ENCODE measurements at places on chromosomes 5 and 9.

DNA sequence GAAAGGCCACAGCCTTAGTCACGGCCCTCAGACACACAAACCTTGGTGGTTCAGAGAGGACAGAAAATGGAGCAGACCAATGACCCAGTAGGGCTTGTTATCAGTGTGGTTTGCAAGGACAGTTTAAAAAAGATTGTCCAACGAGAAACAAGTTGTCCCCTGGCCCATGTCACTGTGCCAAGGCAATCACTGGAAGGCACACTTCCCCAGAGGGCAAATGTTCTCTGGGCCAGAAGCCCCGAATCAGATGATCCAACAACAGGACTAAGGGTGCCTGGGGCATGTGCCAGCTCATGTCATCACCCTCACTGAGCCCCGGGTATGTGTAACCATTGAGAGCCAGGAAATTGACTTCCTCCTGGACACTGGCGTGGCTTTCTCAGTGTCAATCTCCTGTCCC lies 950.1 kb upstream of the CTNND2 start:
- no peak for DNase-seq

DNA sequence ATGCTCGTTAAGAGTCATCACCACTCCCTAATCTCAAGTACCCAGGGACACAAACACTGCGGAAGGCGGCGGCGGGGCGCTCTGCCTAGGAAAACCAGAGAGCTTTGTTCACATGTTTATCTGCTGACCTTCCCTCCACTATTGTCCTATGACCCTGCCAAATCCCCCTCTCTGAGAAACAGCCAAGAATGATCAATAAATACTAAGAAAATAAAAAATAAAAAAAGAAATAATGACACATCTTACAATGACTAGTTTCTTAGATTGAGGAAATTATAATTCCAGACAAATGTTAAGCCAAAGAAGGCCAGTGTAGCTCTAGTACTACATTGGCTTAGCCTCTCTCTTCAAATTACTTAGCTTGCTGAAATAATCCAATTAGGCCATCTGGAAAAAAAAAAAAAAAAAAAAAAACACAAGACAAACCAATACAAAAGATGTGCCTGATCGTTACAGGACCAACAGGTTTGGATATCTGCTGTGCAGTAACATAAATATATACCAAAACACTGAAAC lies 58.0 kb downstream of the ANXA2R start:
- no peak for DNase-seq

DNA sequence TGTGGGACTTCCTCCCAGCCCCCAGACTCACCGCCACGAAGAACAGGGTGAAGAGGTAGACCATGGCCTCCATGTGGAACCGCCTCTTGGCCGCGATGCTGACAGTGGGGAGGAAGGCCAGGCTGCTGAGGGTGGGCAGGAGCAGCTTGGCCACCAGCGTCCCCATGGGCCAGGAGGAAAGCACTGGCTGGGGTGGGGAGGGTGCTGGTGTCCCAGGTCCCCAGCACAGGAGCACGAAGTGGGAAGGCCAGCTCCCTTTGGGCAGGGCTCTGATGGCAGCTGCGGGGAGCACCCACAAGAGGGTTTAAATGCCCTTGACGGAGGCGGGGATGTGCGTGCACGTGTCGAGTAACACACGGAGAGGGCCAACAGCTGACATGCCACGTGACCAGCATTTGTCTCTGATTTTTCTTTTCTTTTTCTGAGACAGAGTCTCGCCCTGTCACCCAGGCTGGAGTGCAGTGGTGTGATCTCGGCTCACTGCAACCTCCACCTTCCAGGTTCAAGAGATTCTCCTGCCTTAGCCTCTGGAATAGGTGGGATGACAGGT lies at the start of gene MYMK:
Gene MYMK (minus strand): TSS at position 281 of the 550 bp plus-strand sequence. CDS start 115 bp downstream, at position 166.
- DNase-seq, result no peak

DNA sequence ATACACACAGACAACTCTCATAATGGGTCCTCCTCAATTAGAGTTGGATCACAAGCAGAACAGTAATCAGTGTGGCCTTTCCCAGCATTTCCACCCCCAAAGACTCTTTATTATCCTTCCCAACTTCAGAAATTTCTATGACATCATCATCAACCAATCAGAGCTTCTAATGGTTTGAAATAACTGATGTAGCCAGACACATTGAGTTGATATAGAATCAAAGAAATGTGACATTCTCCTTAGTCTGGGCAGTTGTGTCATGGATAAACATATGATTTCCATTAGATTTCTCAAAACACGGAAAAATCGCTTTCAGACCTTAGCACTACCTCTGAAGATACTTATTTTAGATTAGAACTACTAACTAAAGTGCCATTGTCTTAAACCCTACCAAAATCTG lies 75.7 kb upstream of the NFIB start:
- DNase-seq, result no peak

DNA sequence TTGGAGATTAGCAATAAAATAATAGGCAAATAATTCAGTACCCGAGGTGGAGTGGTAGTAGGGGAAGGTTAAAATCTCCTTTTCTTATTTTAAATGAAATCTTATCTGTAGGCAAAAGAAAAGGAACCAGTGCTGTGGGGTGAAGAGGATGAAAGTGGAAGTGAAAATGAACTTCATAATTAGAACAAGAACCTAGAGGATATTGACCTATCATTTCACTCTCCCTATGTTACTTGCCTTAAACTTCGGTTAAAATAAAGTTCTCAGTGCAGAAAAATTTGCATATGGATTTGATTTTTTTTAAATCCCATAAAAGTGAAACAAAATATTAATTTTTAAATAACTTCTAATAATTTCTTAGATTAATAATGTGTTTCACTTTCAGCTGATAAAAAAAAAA lies 1094.9 kb upstream of the C9orf72 start:
- no peak for DNase-seq
